Stimulated activated CD8-positive, alpha-beta memory T cell treated with anti-CD3 and anti-CD28 coated beads, Interleukin-4, amount 100 ng/mL, for 4 hours (primary cell): ENCODE measurements at places on chromosomes 7 and 10.

GRCh38 chr7:113806633-113807327 is 112.0 kb downstream of the PPP1R3A start:
- DNase-seq: no peak

GRCh38 chr7:92731335-92732063 is 104.9 kb downstream of the CDK6 start:
- no peak for DNase-seq

DNA sequence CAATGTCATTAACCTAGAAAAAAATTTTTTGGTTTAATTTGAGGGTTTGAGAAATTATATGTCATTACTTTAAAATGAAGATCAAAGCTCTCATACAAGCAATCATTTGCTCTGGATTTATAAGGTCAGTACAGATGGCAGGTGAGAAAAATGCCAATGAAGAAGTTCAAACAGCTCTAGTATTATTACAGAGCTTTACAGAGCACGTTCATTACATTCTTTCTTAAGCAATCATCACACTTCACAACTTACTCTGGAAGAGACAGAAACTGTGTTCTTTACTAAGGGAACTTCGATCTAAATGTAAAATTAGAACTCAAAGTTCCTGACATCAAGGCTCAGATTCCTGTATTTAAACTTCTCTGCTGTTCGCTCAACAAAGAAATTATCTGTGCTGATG is 153.4 kb downstream of the ATE1 start:
- no peak for DNase-seq

DNA sequence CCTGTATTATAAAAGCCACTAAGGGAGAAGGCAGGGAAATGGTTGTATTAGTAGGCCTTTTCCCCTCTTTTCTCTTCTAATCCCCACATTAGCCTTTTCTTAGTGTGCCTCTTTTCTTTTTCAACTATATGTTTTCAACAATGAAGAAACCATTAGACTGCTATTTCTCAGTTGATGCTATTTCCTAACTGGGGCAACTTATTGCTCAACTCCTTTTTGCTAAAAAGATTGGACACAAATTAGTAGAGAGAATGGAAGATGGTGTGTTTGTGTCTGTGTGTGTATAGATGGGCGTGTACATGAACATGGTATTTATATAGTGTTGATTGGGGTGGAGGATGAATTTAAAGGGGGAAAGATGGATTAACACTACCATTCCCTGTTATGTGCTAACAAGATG is 28.4 kb downstream of the TBC1D12 start:
- no peak for DNase-seq

DNA sequence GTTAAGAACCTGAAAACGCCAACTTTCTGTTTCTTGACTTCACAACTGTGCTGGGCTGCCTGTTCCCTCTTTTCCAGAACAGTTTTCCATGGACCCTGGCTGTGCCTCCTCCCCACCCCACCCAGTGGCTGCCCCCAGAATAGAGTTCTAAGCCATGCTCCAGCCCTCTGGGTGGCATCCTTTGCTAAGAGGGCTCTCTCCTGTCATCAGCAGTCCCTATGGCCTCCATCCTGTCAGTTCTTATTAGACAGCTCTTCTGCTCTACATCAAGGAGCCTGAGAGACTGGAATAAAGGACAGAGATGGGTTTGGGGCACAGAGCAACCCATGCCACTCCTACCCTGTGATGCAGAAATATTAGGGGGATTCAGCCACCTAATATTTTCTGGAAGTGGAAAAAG is 13.9 kb upstream of the LRRC4 start:
- DNase-seq: no peak

- DNase-seq: no peak
Observed at GRCh38 chr10:17655567-17656146, 11.7 kb downstream of the STAM start.

GRCh38 chr7:157686285-157686894 is 349.6 kb downstream of the DNAJB6 start:
- no peak for DNase-seq

DNA sequence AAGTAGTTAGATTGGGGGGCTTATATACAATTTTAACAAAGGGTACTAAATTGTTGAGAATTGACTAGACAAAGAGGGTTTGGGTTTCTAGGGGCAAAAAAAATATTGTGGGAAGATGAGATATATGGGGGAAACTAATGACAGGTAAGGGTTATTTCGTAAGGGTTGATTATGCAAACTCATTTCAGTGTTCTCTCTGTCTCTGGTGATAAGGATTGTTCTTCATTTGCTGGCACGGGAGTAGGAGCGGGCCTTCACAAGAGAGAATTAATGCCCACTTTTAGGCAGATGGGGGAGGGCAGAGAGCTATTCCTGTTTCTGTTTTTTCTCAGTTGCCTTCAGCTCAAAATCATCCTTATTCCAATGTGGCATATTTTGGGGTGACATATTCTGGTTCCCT is 258.4 kb downstream of the EXOC4 start:
- no peak for DNase-seq

DNA sequence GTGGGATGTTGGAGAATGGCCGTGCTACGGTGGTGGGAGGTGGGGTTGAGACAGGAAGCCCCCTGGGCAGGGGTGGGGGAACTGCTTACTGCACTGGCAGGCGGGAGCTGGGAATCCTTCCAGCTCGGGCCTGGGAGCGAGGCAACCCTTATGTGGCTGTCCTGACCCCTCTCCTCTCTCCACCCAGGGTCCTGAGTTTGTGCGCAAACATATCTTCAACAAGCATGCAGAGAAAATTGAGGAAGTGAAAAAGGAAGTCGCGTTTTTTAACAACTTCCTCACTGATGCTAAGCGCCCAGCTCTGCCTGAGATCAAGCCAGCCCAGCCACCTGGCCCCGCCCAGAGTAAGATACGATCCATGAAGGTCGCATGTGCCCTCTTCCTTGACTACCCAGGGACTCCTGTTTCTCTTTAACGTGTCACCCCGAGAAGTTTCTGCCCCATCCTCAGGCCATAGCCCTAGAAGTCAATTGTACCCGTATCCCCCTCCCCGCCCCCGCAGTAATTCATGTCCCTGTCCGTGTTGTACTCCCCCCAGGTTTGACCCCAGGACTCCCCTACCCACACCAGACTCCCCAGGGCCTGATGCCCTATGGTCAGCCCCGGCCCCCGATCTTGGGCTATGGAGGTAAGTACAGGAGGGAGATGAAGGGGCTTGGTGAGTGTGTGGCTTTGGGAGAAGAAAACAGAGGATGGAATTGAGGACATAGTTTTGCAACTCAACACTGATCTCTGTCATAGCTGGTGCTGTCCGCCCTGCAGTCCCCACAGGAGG is 1.8 kb downstream of the UFSP1 start:
- no peak for DNase-seq

DNA sequence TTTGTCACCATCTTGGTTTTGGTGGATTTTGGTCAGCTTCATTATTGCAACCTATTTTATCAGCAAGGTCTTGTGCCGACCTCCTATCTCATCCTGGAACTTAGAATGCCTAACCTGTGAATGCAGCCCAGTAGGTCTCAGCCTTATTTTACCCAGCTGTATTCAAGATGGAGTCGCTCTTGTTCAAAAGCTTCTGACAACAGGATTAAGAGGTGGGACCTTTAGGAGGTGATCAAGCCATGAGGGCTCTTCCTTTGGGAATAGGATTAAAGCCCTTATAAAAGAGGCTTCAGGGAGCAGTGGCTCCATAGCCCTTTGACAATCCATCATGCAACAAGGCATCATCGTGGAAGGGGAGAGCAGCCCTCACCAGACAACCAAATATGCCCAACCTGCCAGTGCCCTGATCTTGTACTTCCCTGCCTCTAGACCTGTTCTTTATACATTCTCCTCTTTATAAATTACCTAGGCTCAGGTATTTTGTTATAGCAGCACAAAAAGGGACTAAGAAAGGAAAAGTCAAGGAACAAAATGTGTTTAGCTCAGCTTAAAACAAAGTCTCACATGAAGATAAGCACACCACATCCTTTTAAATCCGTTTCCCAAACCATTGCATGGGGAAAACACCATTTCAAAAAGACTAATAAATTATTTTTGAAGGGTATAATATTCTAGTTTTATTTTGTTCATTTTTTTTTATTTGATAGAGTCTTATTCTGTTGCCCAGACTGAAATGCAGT is 8.5 kb upstream of the MAP3K8 start:
- DNase-seq: no peak

DNA sequence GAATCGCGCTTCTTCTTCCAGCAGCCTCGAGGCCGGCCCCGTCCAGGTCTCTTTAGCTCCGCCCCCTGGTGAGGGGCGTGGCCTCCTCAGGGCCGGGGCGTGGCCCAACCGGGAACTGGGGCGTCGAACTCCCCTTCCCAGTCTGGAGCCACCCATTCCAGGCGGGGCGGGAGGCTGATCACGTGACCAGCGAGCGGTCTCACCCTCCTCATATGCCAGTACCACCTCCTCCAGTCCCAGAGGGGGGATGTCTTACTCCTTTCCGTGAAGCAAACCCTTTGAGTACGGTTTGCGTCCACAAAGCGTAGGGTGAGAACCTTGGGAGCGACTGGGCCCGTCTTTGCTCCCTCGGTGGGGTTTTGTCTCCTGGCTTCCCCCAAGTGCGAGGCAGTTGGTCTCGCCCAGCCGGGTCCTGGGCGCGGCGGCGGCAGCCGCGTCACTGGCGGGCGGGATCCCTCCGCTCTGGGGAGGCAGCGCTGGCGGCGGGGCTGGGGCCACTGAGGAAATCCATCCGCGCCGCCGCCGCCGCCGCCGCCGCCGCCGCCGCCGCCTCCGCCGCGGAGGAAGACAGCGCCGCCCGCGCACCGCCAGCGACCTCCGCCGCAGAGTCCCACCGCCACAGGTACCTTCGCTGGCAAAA is at the start of gene GNB2:
Gene GNB2 (plus strand): TSS at position 439 of the 640 bp plus-strand sequence. CDS start 2,526 bp downstream, outside the sequence.
- peak; percentile 96 for DNase-seq

- no peak for DNase-seq
Observed at GRCh38 chr10:126476246-126476645, 88.0 kb upstream of the ADAM12 start.

GRCh38 chr10:110360857-110361474 is 56.2 kb upstream of the SMNDC1 start:
- no peak for DNase-seq

DNA sequence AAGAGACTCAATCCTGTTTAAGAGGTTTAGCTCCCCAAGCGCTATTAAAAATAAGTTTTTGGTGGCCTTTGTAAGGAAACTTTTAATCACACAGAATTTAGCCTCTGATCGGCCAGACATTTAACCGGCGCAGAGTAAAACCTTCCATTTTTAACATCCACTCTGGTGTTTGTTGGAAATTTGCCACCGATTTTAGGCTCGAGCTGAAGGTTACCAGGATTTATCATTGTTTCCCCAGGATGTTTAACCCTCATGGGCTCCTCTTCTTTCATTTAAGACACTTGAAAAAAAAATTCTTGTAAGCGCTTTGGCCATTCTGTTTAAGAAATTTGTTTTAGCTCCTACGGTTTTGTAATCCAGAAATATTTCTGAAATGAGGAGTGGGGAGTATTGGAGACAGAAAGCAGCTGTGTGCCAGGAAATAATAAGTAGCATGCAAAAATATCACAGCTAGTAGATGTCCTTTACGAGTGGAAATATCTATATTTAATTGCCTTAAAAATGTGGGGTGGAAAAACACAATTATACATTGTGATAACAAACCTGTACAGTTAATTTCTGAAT is 3.4 kb downstream of the NEUROD6 start:
- no peak for DNase-seq

DNA sequence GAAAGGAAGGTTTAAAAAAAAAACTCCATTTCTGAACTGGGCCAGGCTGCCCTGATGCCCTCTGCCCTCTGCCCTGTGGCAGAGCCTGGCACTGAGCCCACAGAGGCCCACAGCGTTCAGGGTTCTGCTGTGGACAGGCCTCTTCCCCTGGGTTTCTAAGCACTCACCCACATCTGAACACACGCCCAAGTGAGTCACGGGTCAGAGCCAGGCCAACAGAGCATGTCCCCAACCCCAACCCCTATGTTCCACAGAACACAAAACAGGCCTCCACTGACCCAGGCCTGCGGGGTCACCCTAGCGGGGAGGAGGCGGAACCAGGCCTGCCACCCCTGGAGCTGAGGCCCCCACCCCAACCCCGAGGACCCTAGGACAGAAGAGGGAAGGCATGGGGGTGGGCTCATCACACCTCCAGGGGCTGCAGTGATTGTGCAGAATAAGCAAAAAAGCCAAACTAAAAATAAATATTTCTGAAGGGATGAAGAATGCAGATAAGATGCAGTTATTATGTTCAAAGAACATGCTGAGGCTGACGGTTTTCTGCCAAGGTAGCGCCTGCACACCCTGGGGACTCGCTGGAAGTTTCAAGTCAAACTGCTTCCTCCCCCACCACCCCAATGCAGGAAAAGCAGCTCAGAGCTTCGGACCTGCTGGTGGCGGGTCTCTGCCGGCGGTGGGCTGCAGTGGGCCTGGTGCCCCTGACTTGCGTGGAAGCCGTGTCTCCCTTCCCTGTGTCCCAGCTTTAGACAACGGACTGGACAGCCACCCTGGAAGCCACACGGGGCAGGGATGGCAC is 5.4 kb downstream of the WDR86 start:
- no peak for DNase-seq

DNA sequence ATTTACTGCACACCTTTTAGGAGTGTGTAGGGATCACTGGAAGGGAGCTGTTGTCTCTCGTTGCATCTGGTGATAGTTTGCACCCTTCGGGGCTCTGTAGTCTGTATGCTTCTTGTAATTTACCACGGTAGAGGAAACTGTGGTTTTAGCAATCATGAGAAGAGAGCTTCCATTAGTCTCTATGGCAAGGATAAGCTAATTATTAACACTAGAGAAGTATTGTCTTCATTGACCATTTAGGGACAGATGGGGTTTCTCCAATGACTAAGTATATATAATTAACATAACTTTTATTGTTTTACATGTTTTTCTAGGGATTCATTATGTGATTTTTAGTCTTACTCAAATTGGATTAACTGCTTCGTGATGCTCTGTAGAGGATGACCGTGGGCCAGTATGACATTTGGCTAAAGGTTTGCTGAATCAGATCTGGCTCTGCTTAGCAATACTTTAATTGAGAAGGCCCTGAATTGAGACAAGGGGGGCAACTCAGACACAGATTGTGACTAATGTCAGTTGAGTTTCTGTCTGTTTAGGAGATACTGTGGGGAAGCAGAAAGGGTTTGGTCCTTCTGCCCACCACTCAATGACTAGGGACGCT is 8.7 kb downstream of the SLC18A2 start:
- DNase-seq: no peak

DNA sequence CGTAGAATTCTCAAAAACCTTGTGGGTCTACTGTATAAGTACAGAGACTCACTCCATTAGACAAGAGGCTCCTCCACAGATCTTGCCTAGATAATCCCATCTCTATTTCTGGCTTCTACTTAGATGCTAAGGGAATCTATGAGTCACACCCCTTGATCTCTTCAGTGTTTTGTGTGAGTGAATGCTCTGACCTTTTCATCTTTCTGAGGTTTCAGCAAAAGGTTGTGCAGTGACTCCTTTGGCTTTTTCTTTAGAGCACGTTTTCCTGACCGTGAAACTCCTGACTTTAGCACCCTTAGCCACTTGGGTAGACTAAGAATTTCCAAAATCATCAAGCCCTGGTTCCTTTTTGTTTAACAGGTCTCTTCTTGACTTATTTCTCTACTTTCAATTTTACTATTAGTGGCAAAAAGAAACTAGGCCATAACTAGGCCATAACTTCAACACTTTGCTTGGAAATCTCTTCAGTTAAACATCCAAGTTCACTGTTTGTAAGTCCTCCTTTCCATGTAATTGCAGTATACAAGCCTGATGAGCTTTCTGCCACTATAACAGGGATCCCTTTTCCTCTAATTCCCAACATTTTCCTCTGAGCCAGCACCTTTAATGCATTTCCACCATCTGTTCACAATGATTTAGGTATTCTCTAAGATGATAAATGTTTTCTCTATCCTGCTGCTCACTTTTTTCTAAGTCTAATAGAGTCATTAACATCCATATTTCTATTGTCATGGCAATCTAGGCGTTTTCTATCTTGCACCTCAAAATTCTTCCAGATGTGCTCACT is 19.4 kb downstream of the COPG2 start:
- no peak for DNase-seq

GRCh38 chr7:130960208-130960988 is 226.4 kb upstream of the KLF14 start:
- DNase-seq: no peak
